ENCODE measurements at places on chromosomes 2 and 18.

GRCh38 chr18:76923485-76924085 is 101.2 kb downstream of the ZNF236 start:
- DNase-seq, result no peak

DNA sequence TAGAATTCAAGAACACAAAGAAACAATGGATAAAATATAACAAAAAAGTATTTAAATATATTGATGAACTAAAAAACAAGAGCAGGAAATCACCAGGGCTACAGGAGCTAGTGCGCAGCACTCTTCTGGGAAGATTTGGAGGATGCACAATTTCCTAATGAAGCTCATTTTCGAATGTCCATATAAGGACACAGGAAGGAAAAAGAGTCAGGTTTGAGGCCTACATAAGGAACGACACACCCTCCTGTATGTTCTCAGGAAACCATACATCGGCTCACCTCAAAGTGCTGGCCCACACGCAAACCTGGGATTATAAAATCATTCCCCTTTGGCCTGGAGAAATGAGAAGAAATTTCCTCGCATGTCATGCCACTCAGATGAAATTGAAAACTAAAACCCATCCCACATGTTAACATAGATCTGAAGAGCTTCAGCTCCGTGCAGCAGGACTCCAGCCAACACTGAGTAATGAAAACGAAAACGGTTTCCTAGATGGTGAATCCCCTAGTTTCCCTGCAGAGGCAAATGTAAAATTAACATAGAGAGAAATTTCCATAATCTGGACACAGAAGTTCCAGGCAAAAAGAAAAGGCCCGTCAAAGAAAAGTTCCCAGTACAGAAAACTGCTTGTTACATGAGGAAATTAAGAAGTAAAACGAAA is 825.8 kb downstream of the SOCS6 start:
- no peak for DNase-seq

- no peak for DNase-seq
Measured at GRCh38 chr2:225337183-225337582, 62.3 kb upstream of the NYAP2 start.

GRCh38 chr2:1493431-1494126 is 80.3 kb downstream of the TPO start:
- no peak for DNase-seq

- DNase-seq, result no peak
Measured at GRCh38 chr2:216006164-216006663, 7.1 kb downstream of the MREG start.

DNA sequence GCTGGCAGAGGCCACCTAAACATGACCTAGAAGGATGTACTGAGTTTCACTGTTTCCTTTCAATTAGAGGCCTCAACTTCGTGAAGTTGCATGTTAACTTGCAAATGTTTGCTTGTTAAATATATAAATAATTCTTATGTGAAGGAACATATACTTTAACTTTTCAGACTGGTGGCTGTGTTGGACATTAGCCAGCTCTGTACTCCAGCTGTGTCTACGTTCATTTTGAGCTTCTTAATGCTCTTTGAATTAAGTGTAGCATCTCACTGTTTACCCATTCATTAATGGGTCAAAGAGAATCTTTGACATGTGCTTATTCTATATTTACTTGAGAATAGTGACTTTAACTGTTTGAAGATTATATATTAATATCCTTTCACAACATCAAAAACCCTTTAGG is 823.2 kb upstream of the ID2 start:
- DNase-seq, result no peak

- no peak for DNase-seq
Measured at GRCh38 chr2:199042660-199043379, 414.9 kb downstream of the SATB2 start.
